ENCODE measurements at places on chromosomes 16 and 17. TPM values are rescaled to one million over a fixed set of nuclear protein-coding genes. Genes with fewer than 3 reads are reported as not detected.

DNA sequence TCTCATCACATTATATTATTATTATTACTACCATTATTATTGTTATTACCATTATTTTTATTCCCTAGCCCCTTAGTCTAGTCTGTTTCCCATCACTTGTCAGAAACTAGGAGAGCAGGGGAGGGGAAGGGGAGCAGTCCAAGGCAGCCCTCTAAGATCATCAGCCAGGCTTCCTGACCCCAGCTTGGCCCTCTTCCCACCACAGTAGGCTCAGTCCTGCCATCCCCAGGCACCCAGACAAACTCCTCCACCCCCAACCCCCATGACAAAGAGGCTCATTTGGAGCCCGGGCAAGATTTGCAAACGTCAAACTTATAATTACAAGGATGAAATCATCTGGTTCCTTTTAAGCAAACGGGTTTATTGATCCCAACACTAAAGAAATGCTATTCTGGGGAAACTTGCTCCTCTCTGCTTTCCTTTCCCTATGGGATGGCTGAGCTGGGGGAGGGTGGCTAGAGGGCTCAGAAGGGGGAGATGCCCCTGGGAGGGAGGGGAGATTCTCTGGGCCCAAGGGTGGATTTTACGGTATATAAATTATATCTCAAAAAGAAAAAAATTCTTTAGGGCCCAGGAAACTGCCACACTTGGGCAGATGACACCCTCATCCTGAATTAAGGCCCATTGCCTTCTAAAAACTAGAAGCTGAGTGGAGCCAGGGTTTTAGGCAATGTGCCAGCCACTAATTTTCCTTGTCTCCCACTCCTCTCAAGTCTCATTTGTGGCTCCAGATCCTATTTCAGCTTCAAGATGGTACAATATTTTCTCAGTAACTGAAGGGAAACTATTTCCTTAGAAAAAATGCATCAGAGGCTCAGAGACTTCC lies 4.4 kb upstream of the CBFB start:
- no peak for DNase-seq

- no peak for DNase-seq
Measured at GRCh38 chr16:56347670-56348069, 77.7 kb downstream of the AMFR start.

DNA sequence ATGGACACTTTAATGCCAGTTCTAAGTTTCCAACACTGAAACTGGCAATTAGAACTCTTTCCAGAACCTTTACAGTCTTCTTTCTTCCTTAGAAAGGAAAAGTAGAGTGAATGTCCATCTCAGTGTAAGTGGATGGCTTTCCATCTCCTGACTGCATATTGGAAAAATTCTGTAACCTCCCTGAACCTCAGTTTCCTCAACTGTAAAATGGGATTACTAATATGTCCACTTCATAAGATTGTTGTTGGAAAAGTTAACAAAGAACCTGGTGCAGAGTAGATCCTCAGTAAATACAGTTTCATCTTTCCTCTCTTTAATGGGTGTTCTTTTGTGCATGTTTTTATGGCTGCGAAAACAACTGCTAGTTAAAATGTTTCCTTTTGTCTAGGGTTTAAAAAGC lies 2.6 kb downstream of the TMEM98 start:
- DNase-seq, result no peak

GRCh38 chr16:77897831-77898605 lies 109.7 kb downstream of the VAT1L start:
- DNase-seq, result no peak

Gene ARHGDIG
- not detected for total RNA-seq

Gene RNF222
- total RNA-seq, result 21.8 TPM

Gene B9D1
- 24.5 TPM for total RNA-seq
